ENCODE measurements at places on chromosomes 5 and 9.
A peak's percentile ranks its signal among the peaks of the same experiment; 100 is the strongest.

DNA sequence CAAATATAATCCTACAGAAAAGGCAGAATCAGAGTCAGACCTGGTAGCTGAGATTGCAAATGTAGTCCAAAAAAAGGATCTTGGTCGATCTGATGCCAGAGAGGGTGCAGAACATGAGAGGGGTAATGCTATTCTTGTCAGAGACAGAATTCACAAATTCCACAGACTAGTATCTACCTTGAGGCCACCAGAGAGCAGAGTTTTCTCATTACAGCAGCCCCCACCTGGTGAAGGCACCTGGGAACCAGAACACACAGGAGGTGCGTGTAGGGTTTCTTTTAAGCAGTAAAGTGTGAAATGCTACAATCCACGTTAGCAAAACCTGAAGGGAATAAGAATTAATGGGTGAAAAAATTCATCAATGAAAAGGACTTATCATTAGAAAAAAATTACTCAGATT lies 145.8 kb downstream of the GIN1 start:
- no peak for DNase-seq

- DNase-seq: no peak
Measured at GRCh38 chr9:7146582-7146981, 388.8 kb downstream of the KDM4C start.

- DNase-seq: peak; percentile 64
Measured at GRCh38 chr9:69421908-69422801, 97.1 kb downstream of the ENTREP1 start.

DNA sequence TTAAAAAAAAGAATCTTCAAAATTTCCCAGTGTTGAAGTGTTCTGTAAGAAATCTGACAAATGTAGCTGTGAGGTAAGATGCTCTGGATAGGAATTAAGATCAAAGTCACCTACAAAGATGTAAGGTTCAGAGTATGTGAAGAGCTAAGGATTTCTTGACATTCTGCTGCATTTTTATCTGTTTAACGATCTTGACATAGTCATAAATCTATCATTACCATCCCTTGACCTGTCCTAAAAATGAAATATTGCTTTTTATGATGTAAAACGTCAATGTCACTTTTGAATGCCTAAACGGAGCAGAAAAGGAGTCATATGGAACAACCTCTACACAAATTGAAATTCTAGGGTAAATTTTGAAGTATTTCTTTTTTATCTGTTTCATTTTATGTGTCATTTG lies 939.3 kb downstream of the CDH18 start:
- no peak for DNase-seq
